ENCODE measurements at places on chromosomes 5 and 9.

GRCh38 chr5:1264211-1264610, 30.7 kb downstream of the TERT start:
- no peak for DNase-seq

DNA sequence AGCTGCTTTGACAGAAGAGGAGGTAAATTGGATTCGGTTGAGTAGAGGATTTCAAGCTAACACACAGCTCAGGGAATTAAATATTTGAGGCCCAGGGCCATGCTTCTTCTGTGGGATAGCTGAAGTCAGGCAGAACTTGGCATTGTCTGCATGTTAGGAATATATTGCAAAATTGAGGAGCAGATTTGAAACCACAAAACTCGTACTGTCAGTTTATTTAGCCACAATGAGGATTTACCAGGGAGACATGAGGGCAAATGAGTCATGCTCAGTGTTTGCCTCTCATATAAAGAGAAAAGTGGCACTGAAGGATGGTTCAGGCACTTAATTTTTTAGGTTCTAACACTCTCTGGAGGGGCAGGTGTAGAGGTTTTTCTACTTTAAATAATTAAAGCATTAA, 83.0 kb upstream of the PRLR start:
- no peak for DNase-seq

DNA sequence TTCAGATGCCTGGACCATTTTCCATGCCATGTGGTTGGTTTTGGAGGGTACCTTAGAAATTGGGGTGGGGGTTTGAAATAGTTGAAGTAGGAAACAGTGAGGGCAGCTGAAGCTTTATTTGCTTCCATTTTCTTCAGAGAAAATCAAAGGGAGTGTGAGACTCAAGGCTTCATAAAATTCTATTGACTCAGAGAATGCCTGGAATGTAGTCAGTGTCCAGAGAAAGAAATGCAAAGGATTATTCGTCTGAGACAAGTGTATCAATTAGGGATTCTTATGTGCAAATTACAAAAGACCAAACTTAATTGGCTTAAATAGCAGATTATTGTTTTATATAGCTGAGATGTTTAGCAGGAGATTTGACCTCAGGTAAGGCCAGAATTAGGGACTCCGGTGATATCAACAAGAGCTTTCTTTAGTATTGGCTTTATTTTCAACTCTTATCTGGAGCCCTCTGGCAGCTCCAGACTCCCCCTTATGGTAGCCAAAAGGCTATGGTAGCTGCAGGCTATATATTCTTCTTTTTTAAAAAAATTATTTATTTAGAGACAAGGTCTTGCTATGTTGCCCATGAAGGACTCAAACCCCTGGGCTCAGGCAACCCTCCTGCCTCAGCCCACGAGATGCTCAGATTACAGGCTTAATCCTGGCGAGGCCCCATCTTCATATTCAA, 38.9 kb downstream of the PTTG1 start:
- DNase-seq = no peak

DNA sequence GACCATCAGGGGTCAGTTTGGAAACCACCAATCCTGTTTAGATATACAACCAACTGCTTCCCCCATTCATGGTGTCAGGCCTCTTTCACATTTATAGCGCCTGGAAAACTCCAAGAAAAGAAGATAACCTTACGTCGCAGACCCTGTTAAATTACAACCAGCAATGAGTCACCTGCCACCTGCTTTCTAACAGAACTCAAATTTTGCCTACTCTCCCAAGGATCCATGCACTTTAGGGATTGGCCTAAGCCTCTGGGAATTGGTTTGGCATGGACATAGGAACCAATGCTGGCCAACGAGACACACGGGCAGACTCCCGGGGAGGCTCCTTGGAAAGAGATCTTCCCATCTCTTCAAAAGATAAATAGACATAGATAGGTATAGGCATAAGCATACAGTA, 87.0 kb downstream of the FEM1C start:
- DNase-seq = no peak

- DNase-seq = peak; percentile 44
Observed at GRCh38 chr9:112180387-112180881, 5.3 kb upstream of the SUSD1 start.

DNA sequence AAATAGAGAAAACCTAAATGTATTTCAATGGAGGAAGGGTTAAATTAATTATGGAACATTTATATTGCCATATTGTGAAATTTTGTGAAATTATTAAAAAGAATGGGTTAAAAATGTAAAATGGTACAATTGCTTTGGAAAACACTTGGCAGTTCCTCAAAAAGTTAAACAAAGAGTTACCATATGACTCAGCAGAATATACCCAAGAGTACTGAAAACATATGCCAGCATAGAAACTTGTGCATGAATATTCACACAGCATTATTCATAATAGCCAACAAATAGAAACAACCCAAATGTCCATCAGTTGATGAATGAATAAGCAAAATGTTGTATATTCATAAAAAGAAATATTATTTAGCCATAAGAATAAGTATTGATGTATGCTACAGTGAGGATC, 181.0 kb upstream of the MAST4 start:
- no peak for DNase-seq

- no peak for DNase-seq
Observed at GRCh38 chr5:172973931-172974330, 9.6 kb upstream of the ATP6V0E1 start.

DNA sequence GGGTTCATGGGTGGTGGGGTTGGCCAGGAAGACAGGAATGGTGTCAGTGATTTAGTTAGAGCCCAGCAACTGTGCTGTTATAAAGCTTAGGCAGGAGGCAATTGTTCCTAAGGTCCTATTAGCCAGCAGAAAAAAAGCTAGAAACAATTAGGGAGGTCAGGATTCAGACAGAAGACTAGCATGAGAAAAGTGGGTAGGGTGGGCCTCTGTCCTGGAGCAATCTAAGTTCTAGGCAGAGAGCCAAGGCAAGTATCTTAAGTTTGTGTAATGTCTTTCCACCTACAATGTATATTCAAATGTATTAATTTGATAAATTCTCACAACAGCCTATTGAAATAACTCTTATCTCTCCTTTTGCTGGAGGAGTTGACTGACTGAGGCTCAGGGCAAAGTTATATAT, 6.1 kb upstream of the ZFAND5 start:
- no peak for DNase-seq

GRCh38 chr9:20200991-20201431, 412.2 kb upstream of the SLC24A2 start:
- no peak for DNase-seq

DNA sequence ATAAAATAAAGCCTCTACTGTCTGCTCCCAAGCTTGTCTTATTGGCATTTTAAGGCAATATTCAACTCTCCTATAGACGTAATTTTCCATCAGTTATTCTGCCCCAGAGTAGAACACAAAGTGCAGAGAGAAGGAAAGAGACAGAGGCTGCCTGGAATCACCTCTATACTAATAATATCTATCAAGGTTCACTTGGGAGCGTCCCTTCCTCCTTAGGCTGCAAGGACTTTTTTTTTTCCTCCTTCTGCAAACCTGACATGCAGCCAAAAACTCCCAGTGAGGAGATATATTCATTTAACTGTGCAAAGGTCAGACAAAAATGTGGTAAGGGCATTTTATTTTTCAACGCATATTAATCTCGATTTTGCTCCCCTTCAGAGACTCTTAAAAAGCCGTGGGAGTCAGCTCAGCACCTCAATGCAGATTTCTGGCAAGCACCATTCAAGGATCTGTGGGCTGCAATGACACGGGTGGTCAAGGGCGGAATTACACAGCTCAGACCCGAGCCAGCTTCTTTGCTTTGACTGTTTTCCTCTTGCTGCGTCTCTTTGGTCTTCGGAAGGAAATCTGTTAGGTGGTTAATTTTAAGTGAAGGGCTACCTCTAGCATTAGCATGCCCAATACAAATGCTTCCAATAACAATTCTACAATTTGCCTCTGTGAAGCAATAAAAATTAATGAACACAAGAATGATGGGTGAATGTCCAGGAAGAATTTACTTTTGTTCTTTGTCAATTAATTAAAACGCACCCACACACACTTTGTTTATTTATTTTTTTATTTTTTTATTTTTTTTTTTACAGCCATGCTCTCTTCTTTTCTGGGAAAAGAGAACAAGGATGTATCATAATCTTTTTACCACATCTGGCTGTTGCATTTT, 587.7 kb upstream of the GRAMD2B start:
- no peak for DNase-seq

GRCh38 chr5:146273109-146273508, 65.5 kb upstream of the POU4F3 start:
- DNase-seq = no peak

DNA sequence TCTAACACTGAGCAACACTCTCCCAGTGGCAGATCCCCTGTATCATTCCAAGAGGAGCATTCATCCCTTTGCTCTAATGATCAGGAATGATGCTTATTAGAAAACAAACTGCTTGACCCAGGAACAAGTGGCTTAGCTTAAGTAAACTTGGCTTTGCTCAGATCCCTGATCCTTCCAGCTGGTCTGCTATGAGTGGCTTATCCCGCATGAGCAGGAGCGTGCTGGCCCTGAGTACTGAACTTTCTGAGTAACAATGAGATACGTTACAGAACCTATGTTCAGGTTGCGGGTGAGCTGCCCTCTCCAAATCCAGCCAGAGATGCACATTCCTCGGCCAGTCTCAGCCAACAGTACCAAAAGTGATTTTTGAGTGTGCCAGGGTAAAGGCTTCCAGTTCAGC, 29.7 kb downstream of the GABRP start:
- DNase-seq = no peak

GRCh38 chr9:37927132-37927531, 23.2 kb upstream of the SLC25A51 start:
- DNase-seq = no peak

DNA sequence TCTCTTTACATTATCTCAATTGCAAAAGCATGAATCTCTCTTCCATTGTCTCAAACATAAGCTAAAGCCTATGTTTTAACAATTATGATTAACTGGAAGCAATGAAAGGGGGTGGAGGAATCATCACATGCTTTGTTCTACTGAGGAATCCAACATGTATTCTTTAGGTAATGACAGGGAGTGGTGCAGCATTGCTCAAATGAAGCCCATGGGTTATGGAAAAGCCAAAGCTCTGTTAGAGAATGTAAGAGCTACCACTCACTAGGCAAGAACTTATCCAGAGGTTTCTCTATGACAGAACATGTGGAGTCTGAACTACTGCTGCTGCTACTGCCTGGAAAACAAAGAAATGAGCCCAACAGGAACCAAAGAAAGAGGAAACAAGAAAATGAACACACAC, 28.7 kb downstream of the KIF3A start:
- DNase-seq = no peak

- no peak for DNase-seq
Observed at GRCh38 chr9:137199411-137200121, 975 bp downstream of the TPRN start.

- DNase-seq = no peak
Observed at GRCh38 chr9:87275047-87275725, 222.5 kb upstream of the DAPK1 start.

- DNase-seq = no peak
Observed at GRCh38 chr5:171757853-171758535, 27.6 kb upstream of the SMIM23 start.

DNA sequence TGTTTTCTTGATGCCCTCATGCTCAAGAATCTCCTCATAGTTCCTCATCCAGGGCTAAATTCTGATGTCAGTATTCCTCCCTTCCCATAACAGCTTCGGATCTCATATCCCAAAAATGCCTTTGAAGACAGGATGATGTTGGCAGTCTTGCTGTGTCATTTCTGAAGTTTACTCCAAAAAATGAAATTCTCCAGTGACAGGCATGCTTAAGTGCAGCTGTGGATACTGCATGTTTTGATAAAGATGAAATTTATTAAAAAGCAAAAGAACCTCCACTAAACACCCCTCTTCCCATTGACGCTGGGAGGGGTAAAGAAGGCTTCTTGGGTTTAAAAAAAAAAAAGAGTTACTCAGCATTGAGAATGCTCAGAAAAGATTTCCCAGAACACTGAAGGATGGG, 43.1 kb downstream of the NDST1 start:
- DNase-seq = no peak

- no peak for DNase-seq
Observed at GRCh38 chr5:136455409-136455808, 90.1 kb upstream of the TRPC7 start.

DNA sequence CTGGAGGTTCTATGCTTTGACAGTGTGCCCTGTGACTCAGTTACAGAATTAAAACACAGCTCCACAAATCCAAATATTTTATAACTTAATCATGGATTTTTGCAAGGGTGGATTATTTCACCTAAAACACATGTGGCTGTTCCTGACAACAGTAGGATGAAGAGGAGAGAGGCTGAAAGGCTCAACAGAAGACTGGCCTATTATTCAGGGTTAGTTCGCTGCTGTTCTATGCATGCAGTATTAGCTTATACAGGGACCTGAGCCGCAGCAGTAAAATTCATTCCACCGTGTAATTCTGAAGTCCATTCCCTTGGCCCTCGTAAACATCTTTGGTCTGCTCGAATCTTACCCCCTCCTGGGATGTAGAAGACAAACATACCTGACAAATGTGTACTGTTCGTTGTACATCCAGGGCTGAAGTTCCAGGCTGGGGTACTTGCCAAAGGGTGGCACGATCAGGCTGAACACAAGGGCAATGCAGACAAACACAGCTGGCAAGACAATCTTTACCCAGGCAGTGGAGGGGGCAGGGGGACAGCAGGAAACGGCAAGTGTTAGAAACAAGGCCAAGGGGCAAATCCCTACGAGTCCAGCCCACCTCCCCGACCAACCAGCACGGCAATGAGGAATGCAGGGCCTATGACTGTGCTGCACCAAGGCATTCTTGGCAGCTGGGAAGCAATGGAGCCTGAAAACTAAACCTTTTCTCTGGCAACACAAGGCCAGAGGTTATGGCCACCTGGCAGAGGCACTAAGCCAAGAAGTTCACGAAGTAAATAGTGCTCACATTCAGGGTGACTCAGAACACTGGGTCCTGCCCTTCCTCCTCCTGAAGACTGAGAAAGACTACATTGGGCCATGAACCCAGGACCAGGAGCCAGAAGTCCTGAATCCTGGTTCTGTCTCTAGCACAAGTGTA, 46.8 kb downstream of the NIPSNAP3B start:
- no peak for DNase-seq

DNA sequence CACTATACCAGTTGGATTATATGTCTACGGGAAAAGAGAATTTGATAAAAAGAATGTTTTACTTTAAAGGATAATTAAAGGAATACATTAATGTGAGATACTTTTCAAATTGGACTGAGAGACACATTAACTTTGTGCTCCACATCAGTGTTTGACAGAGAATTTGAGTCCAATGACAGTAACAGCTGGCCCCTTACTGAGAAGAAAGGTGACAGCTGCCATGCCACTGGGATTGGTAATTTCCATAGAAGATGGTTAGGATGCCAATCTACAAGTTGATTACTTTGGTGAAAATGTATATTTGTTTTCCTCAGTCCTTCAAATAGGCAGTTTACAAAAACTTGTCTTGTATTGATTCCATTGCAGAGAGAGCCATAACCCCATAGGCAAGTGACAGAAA, 578.4 kb downstream of the SLCO4C1 start:
- no peak for DNase-seq

DNA sequence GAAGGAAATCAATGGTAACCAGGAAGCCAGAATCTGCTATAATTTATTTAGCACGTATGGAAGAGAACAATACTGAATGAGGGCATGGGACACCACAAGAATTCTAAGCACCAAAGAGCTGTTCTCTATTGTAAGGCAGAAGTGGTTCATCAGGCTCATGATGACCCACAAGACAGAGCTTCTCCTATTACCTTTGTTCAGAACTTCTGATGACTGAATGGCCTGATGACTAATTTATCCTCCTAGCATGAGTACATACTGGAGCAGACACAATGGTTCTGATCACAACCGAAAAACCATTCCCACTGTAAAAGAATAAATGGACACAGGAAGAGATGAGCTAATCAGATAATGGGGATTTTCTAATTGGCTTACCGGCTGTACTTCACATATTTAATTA, 329.8 kb upstream of the PDE4D start:
- no peak for DNase-seq
